ENCODE measurements at places on chromosomes 12 and 14.
A peak's percentile ranks its signal among the peaks of the same experiment; 100 is the strongest.

GRCh38 chr14:64730061-64730440 is 25.8 kb downstream of the PLEKHG3 start:
- DNase-seq, result no peak

GRCh38 chr14:93317875-93318807 is 14.7 kb downstream of the BTBD7 start:
- no peak for DNase-seq

DNA sequence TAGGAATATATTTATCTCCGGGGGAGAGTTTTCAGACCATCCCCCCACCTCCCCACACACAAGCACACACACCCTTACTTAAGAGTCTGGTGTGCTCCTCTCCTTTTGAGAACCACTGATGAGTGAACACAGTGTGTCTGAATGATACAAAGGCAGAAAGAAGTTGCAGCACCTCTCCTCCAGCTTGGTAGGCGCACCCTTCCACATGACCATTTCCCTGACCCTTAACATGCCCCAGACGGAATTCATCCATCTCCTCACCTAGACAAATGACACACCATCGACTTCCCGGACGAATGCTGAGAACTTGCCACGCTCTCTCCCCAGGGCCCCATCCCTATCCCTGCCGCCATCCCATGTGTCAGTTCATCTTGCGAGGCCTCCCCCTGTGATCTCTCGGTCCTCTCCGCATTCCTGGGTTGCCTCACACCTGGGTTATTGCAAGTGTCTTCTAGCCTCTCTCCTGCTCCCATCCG is 3.9 kb downstream of the TNFRSF1A start:
- no peak for DNase-seq

GRCh38 chr12:1351926-1352325 is 242.5 kb downstream of the FBXL14 start:
- DNase-seq, result no peak

- no peak for DNase-seq
These were observed 112.2 kb downstream of the CHST11 start for GRCh38 chr12:104568935-104569334.

- DNase-seq, result no peak
These were observed 301.8 kb downstream of the AEBP2 start for GRCh38 chr12:19741132-19741489.

DNA sequence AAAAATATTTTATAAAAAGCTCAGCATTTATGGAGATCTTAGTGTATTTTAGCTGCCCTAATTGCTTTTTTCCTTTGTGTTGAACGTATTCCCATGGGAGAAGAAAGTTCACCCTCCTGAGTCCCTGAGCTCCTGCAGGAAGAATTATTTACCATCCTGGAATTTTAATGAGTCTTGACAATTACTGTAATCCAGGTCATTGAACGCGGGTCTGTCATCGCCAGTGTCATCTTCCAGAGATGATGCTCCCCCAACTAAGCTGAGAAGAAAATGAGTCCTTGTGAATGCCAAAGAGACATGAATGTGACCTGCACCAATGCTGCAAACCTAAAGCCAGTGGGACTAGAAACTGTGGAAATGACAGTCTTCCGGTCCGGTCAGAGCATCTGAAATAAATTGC is 129.5 kb downstream of the FBXL14 start:
- DNase-seq, result no peak

DNA sequence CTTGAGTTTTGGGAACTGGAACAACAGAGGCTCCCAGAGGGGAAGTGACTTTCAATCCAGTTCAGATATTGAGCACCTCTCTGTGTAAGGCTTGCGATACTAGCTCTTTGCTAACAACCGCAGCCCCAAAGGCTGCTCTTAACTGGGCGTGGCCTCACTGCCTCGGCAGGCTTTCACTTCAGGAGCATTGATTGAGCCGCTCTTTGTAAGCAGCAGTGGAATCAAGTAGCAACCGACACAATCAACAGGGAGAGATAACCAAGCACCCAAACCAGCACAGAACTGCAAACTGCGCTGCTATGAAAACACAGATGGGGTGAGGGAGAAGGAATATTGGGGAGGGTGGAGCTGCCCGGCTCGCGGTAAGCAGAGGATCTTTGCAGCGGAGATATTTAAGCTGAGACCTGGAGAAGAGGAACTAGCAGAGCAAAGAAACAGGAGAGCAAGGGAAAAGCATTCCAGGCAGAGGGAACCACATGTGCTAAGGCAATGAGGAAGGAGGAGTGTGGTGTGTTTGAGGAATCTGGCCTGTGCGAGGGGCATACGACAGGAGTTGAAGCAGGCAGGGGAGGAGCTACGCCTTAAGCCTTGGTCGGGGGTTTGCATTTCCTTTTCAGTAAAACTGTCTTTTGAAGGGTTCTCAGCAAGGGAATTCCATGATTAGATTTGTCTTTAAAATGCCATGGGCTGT is 17.3 kb upstream of the YY1 start:
- DNase-seq, result peak; percentile 42

DNA sequence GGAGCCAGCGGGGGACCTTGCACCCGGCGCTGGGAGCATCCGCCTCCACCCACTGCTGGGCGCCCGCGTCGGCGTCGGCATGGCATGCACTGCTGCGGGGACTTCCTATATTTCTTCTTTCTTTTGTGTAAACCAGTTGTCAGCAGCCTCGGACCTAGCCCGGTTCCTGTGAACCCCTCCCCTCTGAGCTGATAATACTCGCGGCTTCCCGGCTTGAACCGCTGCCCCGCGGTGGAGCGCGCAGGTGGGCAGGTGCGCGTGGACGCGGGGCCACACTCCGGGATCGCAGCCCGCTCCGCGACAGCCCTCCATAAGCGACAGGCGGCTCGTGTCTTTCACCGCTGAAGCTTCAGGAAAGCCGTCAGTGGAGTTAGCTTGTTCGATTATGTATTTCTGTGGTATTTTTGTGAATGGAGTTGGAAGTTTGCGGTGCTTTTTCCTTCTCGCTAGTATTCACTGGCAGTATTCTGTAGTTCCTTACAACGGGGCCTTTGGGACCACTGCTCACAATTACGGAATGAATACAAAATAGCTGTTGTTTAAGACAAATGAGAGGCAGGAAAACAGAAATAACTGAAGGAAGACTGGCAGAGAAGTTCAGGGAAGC is 870 bp downstream of the BMAL2 start:
- peak; percentile 22 for DNase-seq
